ENCODE measurements at places on chromosomes 2 and 18.

DNA sequence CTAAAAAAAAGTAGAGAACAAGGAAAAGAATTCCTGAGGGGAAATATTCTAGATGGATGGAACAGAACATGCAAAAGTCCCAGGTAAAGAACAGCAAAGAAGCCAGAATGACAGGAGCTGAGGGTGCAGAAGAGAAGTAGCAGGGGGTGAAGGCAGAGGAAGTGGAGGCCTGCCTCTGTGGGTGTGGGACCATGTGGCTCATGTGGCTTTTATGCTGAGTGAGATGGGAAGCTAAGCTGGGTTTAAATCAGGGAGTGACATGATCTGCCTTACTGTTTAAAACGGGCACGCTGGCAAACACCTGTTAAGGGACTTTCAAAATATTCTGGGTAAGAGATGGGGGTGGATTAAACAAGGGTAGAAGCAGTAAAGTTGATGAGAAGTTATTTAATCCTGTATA, 40.0 kb downstream of the GKN2 start:
- ATAC-seq: no peak

GRCh38 chr2:166451468-166451867, 42.6 kb downstream of the SCN7A start:
- no peak for ATAC-seq

- ATAC-seq: no peak
Measured at GRCh38 chr2:2561346-2562095, 230.4 kb upstream of the MYT1L start.

DNA sequence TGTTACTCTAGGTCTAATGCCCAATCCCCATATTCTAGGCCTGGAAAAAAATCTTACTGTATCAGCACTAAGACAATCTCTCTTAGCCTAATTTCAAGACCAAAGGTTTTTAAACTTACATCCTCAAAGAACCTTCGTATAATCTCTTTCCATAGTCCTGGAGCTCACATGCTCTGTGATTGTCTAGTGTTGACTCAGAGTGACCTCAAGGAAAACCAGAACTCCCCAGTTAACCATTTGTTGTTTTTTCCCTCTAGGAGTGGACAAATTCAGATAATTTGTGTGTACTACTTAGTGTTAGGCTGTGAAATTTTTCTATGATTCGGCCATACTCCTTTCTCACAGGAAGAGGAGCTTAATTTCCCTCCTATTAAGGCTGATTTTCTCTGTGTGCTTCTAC, 536.1 kb downstream of the SLC4A3 start:
- no peak for ATAC-seq

- ATAC-seq: no peak
Measured at GRCh38 chr2:30997979-30998378, 140.3 kb downstream of the GALNT14 start.

- no peak for ATAC-seq
Measured at GRCh38 chr18:43139288-43139946, 23.9 kb upstream of the RIT2 start.

- ATAC-seq: no peak
Measured at GRCh38 chr2:151534001-151534400, 124.3 kb downstream of the RIF1 start.

DNA sequence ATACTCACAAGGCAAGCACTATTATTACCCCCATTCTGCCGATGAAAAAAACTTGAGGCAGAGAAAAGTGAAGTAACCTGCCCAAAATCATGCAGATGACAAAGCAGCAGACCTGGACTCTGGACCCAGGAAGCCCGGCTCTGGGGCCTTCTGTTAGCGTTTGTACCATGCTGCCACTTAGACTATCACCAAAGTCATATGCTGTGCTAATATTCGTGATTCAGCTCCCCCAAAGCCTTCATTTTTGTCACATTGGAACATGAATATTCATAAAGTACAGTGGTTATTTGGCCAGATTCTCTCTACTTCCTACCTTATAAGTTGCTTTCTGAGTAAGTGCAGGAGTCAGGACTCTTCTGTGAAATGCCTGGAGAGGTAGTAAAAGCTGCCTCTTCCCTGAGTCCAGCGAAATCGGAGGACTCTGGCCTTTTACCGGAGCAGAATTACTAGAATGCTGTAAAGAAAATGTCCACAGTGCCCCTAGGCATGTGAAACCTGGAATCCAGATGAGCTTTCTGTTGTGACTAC, 86.7 kb downstream of the FTCDNL1 start:
- no peak for ATAC-seq

- ATAC-seq: no peak
Measured at GRCh38 chr2:26850000-26850431, 2.1 kb downstream of the DPYSL5 start.

DNA sequence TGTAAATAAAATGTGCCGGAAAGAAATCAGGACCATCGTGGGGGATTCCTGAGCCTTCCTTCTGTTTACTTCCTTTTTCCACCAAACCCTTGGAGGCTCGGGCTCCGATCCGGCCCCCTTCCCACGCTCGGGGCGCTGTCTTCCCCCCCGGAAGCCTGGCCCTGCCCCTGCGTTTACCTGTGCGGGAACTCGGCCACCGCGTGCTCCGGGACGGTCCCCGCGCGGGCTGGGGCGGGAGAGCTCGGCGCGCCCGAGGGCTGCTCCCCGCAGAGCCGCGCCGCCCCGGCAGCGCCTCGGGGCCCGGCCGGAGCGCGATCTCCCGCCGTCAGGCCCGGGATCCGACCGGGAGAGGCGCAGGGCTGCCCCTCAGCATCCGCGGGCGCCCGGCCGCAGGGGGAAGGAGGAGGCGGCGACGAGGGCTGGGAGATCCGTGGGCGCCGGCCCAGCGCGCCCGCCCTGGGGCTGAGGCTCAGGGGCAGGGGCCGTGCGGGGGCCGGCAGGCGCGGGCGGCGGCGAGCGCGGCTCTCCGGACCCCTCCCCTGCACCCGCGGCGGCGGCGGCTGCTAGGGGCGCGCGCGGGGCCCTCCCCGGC, 435 bp downstream of the ADCY3 start:
- peak; percentile 20 for ATAC-seq

- ATAC-seq: no peak
Measured at GRCh38 chr2:120465701-120465988, 119.7 kb downstream of the INHBB start.

GRCh38 chr2:238846628-238847418, 1.1 kb upstream of the TWIST2 start:
- ATAC-seq: no peak

DNA sequence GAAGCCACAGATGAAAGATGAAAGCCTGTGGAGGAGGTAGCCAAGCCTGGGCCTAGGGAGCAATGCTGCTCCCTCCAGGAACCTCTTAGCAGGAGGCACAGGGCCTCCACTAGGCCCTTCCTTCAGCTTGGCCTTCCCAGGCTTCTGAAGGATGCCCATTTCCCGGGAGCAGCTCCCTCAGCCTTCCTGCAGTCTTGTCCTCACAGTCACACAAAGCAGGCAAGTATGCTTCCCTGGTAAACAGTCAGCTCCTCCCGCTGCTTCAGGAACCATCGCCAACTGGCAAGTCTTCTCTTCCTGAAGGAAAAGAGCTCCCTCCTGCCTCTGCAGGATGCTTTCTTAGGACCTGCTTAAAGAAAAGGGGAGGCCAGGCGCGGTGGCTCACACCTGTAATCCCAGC, 53.2 kb downstream of the SMAD7 start:
- no peak for ATAC-seq

DNA sequence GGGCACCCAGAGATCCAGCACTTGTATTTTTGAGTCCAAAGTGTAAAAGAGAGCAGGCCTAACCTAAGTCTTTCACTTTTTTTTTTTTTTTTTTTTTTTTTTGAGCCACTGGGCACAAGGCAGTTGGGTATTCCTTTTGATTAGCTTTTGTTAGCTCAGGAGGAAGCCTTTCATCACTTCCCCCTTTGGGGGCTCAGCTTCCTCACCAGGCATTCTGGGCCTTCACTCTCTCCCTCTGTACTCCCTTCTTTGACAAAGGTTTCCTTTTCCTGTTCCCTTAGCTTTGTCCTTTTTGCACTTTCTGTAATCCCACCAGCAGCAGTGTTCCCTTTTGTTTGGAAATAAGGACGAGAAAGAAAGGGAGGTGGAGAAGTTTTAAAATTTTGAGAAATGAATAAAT, 88.2 kb downstream of the PKP4 start:
- no peak for ATAC-seq

- no peak for ATAC-seq
Measured at GRCh38 chr2:239194731-239195317, 206.0 kb downstream of the HDAC4 start.

DNA sequence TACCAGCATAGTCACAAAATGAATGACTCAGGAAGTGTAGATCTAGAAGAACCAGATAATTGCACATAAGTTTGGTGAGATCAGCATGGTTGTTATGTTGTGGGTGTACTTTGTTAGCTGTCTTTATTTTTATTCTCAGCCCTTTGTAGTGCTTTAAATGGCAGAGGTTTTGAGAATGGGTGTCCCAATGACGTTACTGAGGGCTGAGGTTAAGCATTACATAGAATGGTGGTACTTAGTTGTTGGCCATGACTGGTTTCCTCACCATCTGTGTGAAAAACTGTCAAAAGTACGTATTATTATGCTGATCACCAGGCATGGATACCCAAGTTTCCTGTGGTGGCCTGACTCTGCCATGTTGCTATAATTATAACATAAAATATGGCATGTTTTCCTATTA, 165.8 kb downstream of the UBE2E3 start:
- peak; percentile 25 for ATAC-seq

DNA sequence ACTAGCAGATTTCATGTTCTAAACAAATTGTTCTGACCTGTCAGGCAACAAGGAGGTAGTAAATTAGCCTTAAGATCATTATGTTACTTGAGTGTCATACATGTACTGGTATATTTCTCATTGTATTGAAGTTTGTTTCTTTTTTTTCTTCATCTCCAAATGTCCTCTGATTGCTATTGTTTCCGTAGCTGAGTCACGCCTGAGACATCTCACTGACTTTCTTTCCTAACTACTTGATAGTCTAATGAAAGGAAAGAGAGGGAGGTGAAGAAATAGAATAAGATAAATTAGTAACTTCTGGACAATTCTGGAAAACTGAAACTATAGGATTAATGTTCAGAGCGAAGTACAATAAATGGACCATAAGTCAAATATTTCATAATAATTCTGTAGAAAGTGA, 1049.9 kb downstream of the TSN start:
- no peak for ATAC-seq

- ATAC-seq: no peak
Measured at GRCh38 chr18:67104700-67105284, 411.7 kb downstream of the DSEL start.

- no peak for ATAC-seq
Measured at GRCh38 chr2:209946539-209946938, 55.9 kb upstream of the RPE start.

GRCh38 chr2:69088466-69088865, 75.5 kb downstream of the ANTXR1 start:
- no peak for ATAC-seq

DNA sequence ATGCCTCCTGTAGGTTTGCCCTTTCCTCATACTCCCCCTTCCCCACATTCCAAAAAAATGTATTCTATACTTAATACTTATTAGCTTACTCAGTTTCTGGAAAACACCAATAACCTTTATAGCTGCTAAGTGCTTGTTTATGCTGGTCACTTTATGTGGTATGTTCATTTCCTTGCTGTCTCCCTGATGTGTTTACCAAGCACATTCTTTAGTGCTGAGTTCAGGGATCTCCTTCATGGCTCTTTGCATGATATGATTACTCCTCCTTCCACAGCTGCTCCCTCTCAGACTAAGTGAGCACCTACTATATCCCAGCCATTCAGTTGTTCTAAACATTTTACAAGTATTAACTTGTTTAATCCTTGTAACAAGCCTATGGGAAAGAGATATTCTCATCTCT, 698.3 kb upstream of the FANCL start:
- no peak for ATAC-seq

Measured in activated CD4-positive, CD25-positive, alpha-beta regulatory T cell treated with anti-CD3 and anti-CD28 coated beads, Interleukin-2, amount 50 U/mL, for 24 hours (primary cell).